ENCODE measurements at places on chromosomes 2 and 18. TPM values are rescaled to one million over a fixed set of nuclear protein-coding genes. Genes with fewer than 3 reads are reported as not detected.
A peak's percentile ranks its signal among the peaks of the same experiment; 100 is the strongest.

SERPINB12 gene
- 0.56 TPM for total RNA-seq

ZEB2 gene
- total RNA-seq: 87.8 TPM

RAX gene
- not detected for total RNA-seq

SCN9A gene
- total RNA-seq: 117 TPM

ANAPC1 gene
- total RNA-seq: 77.2 TPM

SNORC gene
- 14.5 TPM for total RNA-seq

MC2R gene
- total RNA-seq: not detected

WDR75 gene
- total RNA-seq: 35.0 TPM

- H3K4me3 ChIP-seq: no peak overlapping the region
- DNase-seq: peak; percentile 84
- no peaks in the 10 kb centered on the region for H3K4me1 ChIP-seq
- no peaks in the 10 kb centered on the region for H3K36me3 ChIP-seq
- no peak overlapping the region for H3K27ac ChIP-seq
- no peaks in the 10 kb centered on the region for H3K27me3 ChIP-seq
Measured at GRCh38 chr2:152925547-152926448, 207.4 kb downstream of the ARL6IP6 start.

- H3K4me3 ChIP-seq: no peak overlapping the region
- no peak for DNase-seq
- no peaks in the 10 kb centered on the region for H3K36me3 ChIP-seq
- no peaks in the 10 kb centered on the region for H3K27me3 ChIP-seq
Measured at GRCh38 chr2:96525211-96525507, 11.4 kb upstream of the ARID5A start.

DNA sequence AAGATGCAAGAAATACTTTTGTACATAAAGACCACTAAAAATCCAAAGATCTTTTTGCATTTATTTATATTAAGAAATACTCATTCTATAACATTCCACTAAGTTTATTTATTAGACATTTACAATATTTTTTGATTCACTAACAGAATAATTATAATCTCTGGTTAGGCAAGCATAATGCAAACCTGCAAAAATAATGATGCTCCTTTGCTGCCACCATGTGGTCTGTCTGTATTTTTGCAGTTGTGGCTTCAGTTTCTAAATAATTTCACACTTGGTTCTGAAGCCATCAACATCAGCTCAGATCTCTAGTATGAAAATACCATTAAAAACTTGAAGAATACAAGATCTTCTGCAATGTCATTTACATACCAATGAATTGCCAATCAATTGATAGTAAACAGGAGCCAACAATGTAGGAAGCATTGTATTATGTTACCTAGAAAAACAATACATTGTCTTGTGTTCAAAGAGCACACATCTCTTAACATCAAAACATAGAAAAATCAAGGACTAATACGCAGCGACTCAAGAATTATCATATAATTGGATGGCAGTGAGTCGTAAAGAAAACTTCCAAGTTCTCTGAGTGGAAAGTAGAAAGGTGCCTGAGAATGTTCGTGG, 28.8 kb upstream of the WDR75 start:
- H3K27ac ChIP-seq: peak overlapping the region; percentile 33
- H3K4me3 ChIP-seq: no peak overlapping the region
- no peaks in the 10 kb centered on the region for H3K36me3 ChIP-seq
- no peaks in the 10 kb centered on the region for H3K27me3 ChIP-seq
- peak; percentile 22 for DNase-seq

GRCh38 chr2:198692907-198693510, 764.7 kb downstream of the SATB2 start:
- H3K36me3 ChIP-seq: no peaks in the 10 kb centered on the region
- no peak overlapping the region for H3K4me3 ChIP-seq
- no peak overlapping the region for H3K27ac ChIP-seq
- no peaks in the 10 kb centered on the region for H3K27me3 ChIP-seq

DNA sequence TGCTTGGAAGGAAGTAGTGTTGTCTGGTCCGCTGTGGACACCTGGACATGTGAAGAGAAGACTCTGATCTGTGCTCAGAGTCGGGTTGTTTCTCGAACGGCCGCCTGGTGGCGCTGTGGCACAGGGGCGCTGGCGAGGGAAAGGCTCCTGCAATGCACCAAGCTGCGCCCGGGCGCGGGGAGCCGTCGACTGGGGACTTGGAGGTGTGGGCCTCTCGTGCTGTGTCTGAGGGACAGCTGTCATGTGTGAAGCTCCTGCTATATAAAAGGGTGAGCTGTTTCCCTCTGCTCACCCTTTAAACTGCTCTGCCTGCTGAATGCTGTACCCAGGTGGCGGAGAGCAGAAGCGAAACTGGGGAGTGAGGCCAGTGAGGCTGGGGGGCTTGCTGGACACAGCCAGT, 44.0 kb downstream of the GNAL start:
- no peak overlapping the region for H3K4me3 ChIP-seq
- no peaks in the 10 kb centered on the region for H3K36me3 ChIP-seq
- peak; percentile 84 for DNase-seq
- no peaks in the 10 kb centered on the region for H3K4me1 ChIP-seq

GRCh38 chr2:237452861-237453260, 34.2 kb upstream of the MLPH start:
- H3K27me3 ChIP-seq: no peaks in the 10 kb centered on the region
- peaks cover 12% of the 10 kb centered on the region for H3K4me1 ChIP-seq
- no peak overlapping the region for H3K4me3 ChIP-seq
- DNase-seq: no peak
- no peak overlapping the region for H3K27ac ChIP-seq
- H3K36me3 ChIP-seq: no peaks in the 10 kb centered on the region

DNA sequence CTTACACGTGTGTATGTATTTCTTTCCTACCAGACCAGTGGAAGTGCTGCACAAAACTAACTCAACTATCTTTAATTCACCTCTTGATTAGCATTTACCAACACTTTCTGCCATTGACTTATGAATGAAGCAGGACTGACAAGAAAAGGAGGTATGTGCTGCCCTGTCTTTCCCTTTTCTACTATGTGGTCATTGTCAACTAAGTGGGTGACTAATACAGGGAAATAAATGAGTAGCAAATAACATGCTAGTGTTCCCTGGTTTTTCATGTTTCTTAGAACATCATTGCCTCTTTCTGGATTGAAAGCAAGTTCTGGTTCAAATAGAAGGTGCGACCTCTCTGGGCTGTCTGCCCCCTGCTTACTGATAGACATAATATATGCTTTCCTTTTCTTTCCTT, 58.0 kb downstream of the LINC00305 start:
- no peaks in the 10 kb centered on the region for H3K4me1 ChIP-seq
- no peak for DNase-seq
- H3K36me3 ChIP-seq: no peaks in the 10 kb centered on the region
- no peak overlapping the region for H3K4me3 ChIP-seq
- H3K27ac ChIP-seq: no peak overlapping the region

- no peaks in the 10 kb centered on the region for H3K27me3 ChIP-seq
- H3K4me1 ChIP-seq: no peaks in the 10 kb centered on the region
- no peak overlapping the region for H3K27ac ChIP-seq
- H3K4me3 ChIP-seq: no peak overlapping the region
- DNase-seq: no peak
Measured at GRCh38 chr2:196144513-196145126, 26.8 kb downstream of the STK17B start.

DNA sequence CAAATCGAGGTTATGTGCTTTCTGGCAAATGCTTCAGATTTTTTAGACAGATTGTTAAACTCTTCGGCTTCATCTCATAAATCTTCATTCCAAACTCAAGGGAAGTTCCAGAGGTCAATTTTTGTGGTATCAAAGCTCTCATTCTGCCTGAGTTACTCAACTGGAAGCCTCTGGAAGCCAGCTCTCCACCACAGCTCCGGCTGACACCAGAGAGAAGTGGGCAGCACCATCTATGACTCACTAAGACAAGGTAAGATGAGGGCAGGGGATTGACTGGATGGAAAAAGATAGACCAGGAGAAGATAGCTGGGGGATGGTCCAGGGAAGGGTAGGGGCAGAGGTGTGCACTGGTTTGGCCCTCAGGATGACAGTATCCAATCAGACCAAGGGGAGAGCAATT, 137.3 kb upstream of the HNRNPA3 start:
- H3K27me3 ChIP-seq: no peaks in the 10 kb centered on the region
- no peaks in the 10 kb centered on the region for H3K4me1 ChIP-seq
- no peak for DNase-seq
- H3K27ac ChIP-seq: no peak overlapping the region
- H3K36me3 ChIP-seq: no peaks in the 10 kb centered on the region

- H3K4me1 ChIP-seq: peaks cover 24% of the 10 kb centered on the region
- DNase-seq: no peak
- no peaks in the 10 kb centered on the region for H3K36me3 ChIP-seq
- H3K4me3 ChIP-seq: no peak overlapping the region
- H3K27me3 ChIP-seq: no peaks in the 10 kb centered on the region
- H3K27ac ChIP-seq: no peak overlapping the region
Measured at GRCh38 chr2:64276417-64277095, 132.3 kb upstream of the PELI1 start.

DNA sequence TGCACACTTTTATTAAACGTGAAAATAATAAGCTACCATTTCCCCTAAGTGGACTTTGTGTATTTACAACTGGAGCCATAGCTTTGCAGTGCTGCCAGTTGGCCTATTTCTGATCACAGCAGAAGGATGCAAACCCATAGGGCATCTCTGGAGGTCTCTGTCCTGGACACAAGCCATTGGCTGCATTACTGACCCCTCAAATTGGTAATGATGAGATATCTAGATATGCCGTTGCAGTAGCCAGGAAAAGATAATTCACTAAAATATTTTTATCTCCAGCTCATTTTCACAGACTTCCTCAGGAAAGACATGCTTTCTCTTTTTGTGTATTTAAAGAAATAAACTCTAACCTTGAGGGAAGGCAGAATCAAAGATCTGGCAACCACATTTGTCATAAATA, 182.5 kb downstream of the TDRD15 start:
- H3K27ac ChIP-seq: no peak overlapping the region
- H3K27me3 ChIP-seq: no peaks in the 10 kb centered on the region
- H3K4me1 ChIP-seq: no peaks in the 10 kb centered on the region
- H3K4me3 ChIP-seq: no peak overlapping the region

DNA sequence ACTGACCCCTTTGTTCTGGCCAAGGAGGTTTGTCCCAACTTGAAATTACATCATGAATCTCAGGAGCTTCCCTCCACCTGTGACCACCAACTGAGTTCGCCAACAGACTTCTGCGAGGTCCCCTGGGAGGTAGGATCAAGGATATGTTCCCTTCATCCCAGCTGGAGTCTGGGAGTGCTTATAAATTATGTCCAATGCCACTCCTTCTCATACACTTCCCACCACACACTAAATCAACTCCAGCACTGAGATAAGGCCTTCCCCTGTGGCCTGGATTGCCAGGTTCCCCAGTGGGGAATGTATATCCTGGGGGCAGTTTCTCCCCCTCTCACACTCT, 99.2 kb downstream of the RND3 start:
- no peak overlapping the region for H3K4me3 ChIP-seq
- no peak for DNase-seq
- H3K4me1 ChIP-seq: no peaks in the 10 kb centered on the region
- H3K36me3 ChIP-seq: no peaks in the 10 kb centered on the region
- no peak overlapping the region for H3K27ac ChIP-seq

DNA sequence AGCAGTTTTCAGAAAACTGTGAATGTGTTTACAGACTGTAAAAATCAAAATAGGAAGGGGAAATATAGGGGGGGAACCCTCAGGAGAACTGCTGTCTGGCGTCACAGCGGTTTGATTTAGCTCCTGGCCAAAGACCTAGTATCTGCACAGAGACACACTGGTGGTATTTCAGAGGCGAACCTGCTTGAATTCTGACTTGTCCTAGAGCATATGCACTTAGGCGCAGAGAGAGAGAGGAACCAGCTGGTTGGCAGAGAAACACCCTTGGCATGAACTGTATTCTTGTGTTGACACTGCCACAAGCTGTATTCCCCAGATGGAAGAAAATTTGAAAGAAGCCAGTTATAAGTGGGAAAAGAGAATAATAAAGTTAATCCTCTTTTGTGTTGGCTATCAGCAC, 506.5 kb upstream of the NRP2 start:
- DNase-seq: no peak
- H3K4me1 ChIP-seq: no peaks in the 10 kb centered on the region
- no peaks in the 10 kb centered on the region for H3K36me3 ChIP-seq
- H3K4me3 ChIP-seq: no peak overlapping the region

DNA sequence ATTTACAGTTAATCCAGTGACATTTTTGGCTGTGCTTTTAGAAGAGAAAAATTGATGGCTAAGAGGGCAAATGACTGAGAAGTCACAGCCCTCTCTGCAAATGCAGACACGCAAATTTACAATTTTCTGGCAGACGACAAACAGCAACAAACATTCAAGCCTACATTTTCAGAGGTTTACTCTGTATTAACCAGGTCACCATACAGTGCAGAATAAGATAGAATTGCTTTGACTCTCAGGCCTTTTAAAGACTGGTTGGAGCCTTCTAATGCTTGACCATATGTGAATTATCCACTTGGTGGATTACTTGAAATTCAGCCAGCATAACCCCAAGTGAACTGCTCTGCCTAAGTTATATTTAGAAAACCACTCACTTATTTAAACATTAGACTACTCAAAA, 280.9 kb upstream of the STON1 start:
- no peak for DNase-seq
- no peaks in the 10 kb centered on the region for H3K27me3 ChIP-seq
- H3K4me1 ChIP-seq: peaks cover 12% of the 10 kb centered on the region
- H3K36me3 ChIP-seq: no peaks in the 10 kb centered on the region

DNA sequence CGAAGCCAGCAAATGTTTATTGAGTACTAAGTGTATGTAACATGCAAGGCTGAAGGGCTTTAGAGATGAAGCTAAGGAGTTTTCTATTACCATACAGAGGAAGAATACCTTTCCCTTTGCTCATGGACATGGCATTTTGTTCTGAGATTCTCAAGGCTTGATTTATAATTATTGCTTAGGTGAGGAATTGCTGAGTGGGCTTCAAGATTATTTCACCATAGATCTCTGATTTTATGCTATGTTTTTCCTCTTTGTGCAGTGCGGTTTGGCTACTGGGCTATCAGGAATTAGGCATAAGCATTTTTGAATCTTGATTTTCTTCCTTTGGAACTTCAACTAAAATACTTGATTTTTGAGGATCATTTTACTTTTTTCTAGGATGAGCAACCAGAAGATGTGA, 42.5 kb downstream of the VRK2 start:
- no peaks in the 10 kb centered on the region for H3K27me3 ChIP-seq
- no peaks in the 10 kb centered on the region for H3K4me1 ChIP-seq
- no peak overlapping the region for H3K27ac ChIP-seq
- H3K4me3 ChIP-seq: no peak overlapping the region

- H3K36me3 ChIP-seq: no peaks in the 10 kb centered on the region
- H3K27me3 ChIP-seq: no peaks in the 10 kb centered on the region
- no peak for DNase-seq
- no peaks in the 10 kb centered on the region for H3K4me1 ChIP-seq
Measured at GRCh38 chr2:33130544-33130943, 183.8 kb downstream of the LTBP1 start.

- no peak overlapping the region for H3K27ac ChIP-seq
- DNase-seq: peak; percentile 15
- H3K4me1 ChIP-seq: peaks cover 5% of the 10 kb centered on the region
- no peaks in the 10 kb centered on the region for H3K36me3 ChIP-seq
Measured at GRCh38 chr18:27057519-27058234, 127.4 kb downstream of the CHST9 start.

GRCh38 chr2:160651416-160652200, 158.0 kb upstream of the RBMS1 start:
- DNase-seq: no peak
- H3K4me1 ChIP-seq: no peaks in the 10 kb centered on the region
- no peaks in the 10 kb centered on the region for H3K27me3 ChIP-seq
- no peak overlapping the region for H3K4me3 ChIP-seq
- H3K27ac ChIP-seq: no peak overlapping the region
- H3K36me3 ChIP-seq: no peaks in the 10 kb centered on the region

All from testis (tissue), 5 donors.